Hepatocyte (in vitro differentiated cells): ENCODE measurements at places on chromosomes 11 and 22. TPM values are rescaled to one million over a fixed set of nuclear protein-coding genes. Genes with fewer than 3 reads are reported as not detected.

The RAB39A gene
- 0.43 and 1.6 TPM in 2 replicates for total RNA-seq

The EMSY gene
- total RNA-seq = 19.4 and 39.9 TPM in 2 replicates

GRCh38 chr11:28621753-28622152 is 513.6 kb downstream of the METTL15 start:
- DNase-seq = no peak

DNA sequence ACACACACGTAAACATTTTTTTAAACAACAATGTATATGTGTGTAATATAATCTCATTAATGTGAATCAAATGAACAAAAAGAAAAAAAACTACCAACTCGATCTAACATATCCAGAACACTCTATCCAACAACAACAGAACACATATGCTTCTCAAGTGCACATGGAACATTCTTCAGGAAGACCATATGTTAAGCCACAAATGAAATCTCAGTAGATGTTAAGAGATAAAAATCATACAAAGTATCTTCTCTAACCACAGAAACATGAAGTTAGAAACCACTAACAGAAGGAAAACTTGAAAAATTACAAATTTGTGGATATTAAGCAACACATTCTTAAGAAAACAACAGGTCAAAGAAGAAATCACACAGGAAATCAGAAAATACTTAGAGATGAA is 25.5 kb upstream of the TMEM45B start:
- DNase-seq = no peak

GRCh38 chr11:68287419-68287818 is 15.6 kb upstream of the C11orf24 start:
- DNase-seq = no peak

The SHISA8 gene
- not detected in 2 replicates for total RNA-seq

The NNMT gene
- total RNA-seq = 115 and 150 TPM in 2 replicates

DNA sequence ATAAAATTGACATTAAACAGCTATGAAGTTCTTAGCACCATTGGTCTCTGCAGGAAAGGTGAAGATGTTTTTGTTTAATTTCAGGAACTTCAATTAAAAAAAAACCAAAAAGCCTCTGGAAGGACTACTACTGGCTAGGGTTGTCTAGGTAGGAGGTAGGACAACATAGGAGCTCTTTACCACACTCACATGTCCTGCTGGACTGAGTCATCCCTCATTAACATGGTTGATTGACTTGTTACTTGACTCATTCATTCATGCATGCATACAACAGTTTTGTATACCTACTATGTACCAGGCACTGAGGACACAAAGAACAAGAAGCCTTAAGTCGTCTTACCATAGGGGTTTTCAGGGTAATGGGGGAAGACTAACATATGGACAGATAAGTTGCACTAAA is 216.9 kb upstream of the ARHGAP20 start:
- no peak for DNase-seq

DNA sequence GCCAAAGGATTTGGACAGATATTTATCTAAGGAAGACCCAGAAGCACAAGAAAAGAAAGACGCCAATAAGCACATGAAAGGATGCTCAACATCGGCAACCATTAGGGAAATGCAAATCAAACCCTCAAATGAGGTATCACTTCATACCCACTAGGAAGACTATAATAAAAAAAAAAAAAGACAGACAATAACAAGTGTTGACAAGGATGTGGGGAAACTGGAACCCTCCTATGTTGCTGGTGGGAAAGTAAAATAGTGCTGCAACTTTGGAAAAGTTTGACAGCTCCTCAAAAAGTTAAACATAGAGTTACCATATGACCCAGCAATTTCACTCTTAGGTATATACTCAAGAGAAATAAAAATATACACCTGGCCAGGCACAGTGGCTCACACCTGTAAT is 47.0 kb downstream of the MICAL3 start:
- no peak for DNase-seq

The PITPNM1 gene
- 26.3 and 28.1 TPM in 2 replicates for total RNA-seq

The MS4A6E gene
- total RNA-seq = not detected in 2 replicates

- no peak for DNase-seq
These were observed 29.7 kb downstream of the XRCC6 start for GRCh38 chr22:41650821-41651220.
